Activated CD8-positive, alpha-beta memory T cell treated with anti-CD3 and anti-CD28 coated beads, Interleukin-2, amount 10 ng/mL, durations not matched to agents 7 days and 5 days (primary cell): ENCODE measurements at places on chromosomes 6 and 20. TPM values are rescaled to one million over a fixed set of nuclear protein-coding genes. Genes with fewer than 3 reads are reported as not detected.
A peak's percentile ranks its signal among the peaks of the same experiment; 100 is the strongest.

GRCh38 chr6:84061613-84062398 lies 28.2 kb downstream of the MRAP2 start:
- H3K4me1 ChIP-seq: no peaks in the 10 kb centered on the region
- no peak for DNase-seq

The HDGFL1 gene
- total RNA-seq: not detected

DNA sequence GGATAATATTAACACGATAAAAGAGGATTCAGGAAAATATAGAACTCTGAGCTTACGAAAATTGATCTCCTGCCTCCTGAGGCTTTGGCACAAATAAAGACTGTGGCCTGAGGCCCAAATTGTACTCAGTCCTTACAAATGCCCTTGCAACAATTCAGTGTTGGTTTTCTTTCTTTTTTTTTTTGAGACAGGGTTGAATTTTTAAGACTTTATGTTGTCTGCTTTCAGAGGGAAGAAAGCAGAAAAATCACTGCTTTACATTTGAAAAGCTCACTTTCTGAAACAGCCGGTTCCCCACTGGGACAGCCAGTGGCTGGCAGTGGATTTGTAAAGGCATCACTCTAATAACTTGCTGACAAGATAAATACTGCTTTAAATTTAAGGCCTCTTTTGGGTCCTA lies 290.5 kb downstream of the SLC35F1 start:
- no peak for DNase-seq
- H3K27me3 ChIP-seq: no peaks in the 10 kb centered on the region
- H3K4me1 ChIP-seq: no peaks in the 10 kb centered on the region
- H3K27ac ChIP-seq: no peak overlapping the region
- H3K4me3 ChIP-seq: no peak overlapping the region

DNA sequence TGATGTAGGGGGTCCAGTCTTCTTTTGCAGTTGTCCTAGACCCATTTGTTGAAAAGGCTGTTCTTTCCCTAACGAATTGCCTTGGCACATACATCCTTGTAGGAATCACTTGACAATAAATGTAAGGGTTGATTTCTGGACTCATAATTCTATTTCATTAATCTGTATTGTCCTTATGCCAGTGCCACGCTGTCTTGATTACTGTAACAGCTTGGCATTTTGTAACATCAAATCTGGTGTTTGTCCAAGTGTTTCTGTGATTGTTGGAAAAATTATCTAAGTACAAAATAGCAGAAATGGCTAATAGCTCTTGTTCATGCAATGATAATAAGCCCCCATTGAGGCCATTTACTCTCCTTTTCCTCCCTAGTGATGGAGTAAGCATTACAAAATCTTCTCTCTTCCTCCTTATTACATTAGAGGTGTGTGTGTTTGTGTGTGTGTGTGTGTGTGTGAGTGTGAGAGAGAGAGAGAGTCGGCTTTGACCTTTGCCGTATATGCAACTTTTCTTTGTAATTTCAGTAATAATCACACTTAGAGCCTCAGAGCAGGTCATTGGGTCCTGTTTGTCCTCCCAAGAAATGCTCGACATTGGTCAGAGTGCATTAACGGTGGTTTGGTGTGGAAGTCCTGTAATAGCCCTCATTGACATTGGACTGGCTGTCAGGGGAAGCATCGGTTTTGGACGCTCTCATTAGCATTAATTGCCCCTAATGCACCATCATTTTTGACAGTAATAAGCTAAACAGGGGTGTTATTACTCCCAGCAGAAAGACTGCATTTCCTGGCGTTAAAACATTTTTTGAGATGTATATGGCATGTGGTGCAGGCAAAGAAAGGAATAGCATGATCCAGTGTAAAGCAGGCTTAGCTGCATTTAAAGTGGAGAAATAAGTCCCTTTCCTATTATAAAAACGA lies 40.7 kb upstream of the MROH8 start:
- DNase-seq: no peak
- no peak overlapping the region for H3K4me3 ChIP-seq
- no peak overlapping the region for H3K27ac ChIP-seq

- no peaks in the 10 kb centered on the region for H3K36me3 ChIP-seq
- H3K27ac ChIP-seq: no peak overlapping the region
- no peaks in the 10 kb centered on the region for H3K4me1 ChIP-seq
Measured at GRCh38 chr6:5115168-5115567, 30.0 kb downstream of the PPP1R3G start.

- peaks cover 11% of the 10 kb centered on the region for H3K27me3 ChIP-seq
- no peak overlapping the region for H3K4me3 ChIP-seq
- no peak overlapping the region for H3K27ac ChIP-seq
- peaks cover under 1% of the 10 kb centered on the region for H3K4me1 ChIP-seq
Measured at GRCh38 chr6:159844737-159845645, 44.9 kb downstream of the PNLDC1 start.

DNA sequence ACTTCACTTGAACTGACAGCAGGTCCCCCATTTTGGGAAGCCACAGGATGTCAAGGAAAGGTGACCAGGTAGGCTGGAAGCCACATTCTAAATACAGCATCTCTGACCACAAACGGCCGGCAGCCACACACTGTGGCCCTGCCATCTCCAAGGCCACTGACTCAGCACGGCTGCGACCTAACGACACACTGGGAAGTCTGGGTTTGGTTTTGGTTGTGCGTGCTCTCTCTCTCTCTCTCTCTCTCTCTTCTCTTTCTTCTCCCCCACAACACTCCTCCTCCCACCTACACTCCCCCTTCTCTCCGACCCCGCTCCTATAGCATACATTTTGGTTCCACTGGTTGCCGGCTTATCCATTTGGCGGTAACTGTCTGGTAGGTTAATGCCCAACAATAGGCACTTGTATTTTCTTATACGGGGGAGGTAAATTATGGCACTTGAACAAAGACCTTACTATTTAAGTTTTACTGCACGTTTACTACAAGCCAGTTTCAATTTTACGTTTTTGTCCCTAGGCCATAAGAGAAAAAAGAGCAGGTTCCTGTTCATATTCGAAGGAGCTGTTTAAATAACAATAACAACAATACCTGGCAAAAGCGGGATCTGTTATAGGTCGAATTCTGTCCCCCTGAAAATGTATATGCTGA lies 103.6 kb downstream of the GMDS start:
- no peaks in the 10 kb centered on the region for H3K27me3 ChIP-seq
- H3K4me1 ChIP-seq: peaks cover 2% of the 10 kb centered on the region
- H3K36me3 ChIP-seq: peaks cover 3% of the 10 kb centered on the region
- H3K4me3 ChIP-seq: no peak overlapping the region

The PAK5 gene
- not detected for total RNA-seq

The FAXC gene
- 0.30 TPM for total RNA-seq

The GABRR1 gene
- not detected for total RNA-seq

DNA sequence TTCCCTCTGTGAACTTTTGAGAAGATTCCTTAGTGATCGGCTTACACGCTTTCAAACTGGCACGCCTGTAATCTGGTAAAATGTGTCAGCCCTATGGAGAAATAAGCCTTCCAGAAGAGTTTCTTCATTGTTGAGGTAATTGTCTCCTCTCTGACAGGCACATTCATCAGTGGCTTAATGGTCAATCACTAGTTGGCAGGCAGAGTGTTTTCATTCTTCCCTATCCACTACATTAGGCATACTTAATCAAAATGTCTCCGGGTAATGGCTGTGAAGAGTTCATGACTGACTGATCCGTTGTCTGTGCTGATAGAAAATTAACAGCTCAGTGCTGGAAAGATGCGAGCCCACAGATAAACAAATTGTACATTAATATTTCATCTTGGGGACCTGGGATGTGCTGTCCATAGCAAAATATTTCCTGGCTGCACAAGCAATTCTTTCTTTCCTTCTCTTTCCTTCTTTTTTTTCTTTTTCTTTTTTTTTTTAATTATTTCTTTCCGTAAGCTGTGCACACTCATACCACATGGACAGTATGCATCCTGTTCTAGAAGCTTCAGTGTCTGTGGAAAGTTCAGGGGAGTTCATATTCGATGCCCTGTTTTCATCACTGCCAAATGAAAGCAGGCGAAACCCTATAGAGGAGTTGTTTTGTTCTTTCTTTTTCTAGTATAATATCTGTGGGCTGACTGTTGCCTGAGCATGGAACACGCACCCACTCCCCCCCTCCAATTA lies 31.4 kb downstream of the TSHZ2 start:
- H3K27me3 ChIP-seq: no peaks in the 10 kb centered on the region
- H3K36me3 ChIP-seq: no peaks in the 10 kb centered on the region
- H3K4me1 ChIP-seq: peaks cover 5% of the 10 kb centered on the region
- no peak overlapping the region for H3K27ac ChIP-seq

GRCh38 chr6:132412656-132413498 lies 11.6 kb upstream of the MOXD1 start:
- no peaks in the 10 kb centered on the region for H3K4me1 ChIP-seq
- H3K27ac ChIP-seq: no peak overlapping the region
- H3K36me3 ChIP-seq: no peaks in the 10 kb centered on the region
- DNase-seq: no peak
- H3K4me3 ChIP-seq: no peak overlapping the region
- peaks cover 28% of the 10 kb centered on the region for H3K27me3 ChIP-seq

The SEMG1 gene
- total RNA-seq: not detected

DNA sequence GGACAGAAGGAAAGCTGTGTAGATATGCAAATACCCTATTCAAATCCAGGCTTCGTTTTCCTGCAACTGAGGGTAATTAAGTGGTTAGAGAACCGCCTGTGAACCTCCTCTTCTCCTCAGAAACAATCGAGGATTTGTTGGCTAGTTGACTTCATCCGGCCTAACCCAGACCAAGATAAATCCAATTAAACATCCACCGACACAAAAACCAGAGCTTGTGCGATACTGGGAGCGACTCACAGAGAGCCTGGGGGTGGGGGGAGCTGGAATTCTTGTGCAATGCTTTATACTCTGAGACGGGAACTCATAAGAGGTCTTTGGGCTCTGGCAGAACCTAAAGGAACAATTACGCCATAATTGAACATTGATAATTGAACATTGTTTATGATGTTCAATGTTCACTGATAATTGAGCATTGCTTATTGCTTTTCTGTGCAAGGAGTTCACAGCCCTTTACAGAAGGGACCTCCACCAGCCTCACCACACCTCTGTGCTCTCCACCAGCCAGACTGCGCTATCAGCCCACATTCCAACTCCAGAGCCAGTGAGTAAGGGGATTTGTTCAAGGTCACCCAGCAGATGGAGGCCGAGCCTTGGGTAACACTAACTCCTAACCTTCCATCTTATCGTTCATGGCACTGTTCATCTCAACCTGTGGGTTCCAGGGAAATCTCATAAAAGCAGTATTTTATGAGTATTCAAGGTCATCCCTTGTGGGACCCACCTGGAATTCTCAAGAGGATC lies 429.6 kb upstream of the JARID2 start:
- peaks cover 3% of the 10 kb centered on the region for H3K36me3 ChIP-seq
- H3K27ac ChIP-seq: no peak overlapping the region
- H3K27me3 ChIP-seq: peaks cover 3% of the 10 kb centered on the region
- no peak overlapping the region for H3K4me3 ChIP-seq
- no peak for DNase-seq
- peaks cover 4% of the 10 kb centered on the region for H3K4me1 ChIP-seq

The SMAP1 gene
- 33.7 TPM for total RNA-seq

The SAPCD1 gene
- total RNA-seq: 19.2 TPM

DNA sequence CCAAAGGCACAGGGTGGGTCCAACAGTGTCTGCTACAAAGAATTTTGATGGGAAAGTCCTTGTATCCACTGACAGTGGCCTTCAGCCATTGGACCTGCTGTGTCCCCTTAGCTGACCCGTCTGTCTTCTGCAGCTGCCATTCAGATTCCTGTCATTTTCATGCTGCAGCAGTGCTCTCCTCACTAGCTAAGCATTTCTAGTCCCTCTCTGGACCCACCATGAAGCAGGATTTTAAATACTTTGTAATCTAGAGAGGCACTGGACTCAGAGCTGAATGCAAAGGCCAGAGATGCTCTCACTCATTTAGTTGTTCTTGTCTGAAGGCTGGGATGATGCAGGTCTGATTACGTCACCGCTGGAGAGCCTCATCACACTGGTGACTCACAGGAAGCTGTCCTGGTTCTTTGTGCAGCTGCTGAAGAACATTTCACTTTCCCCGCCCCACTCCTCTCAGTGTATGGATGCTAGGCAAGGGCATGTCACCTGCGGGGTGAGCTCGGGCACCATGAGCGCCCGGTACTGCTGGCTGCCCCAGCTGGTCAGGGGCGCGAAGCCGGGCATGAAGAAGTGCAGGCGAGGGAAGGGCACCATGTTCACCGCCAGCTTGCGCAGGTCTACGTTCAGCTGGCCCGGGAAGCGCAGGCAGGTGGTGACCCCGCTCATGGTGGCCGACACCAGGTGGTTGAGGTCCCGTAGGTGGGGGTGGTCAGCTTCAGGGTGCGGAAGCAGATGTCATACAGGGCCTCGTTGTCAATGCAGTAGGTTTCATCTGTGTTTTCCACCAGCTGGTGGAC lies 19.4 kb upstream of the TUBB2A start:
- DNase-seq: peak; percentile 73
- no peak overlapping the region for H3K27ac ChIP-seq
- no peaks in the 10 kb centered on the region for H3K36me3 ChIP-seq
- H3K4me1 ChIP-seq: peaks cover 8% of the 10 kb centered on the region
- H3K4me3 ChIP-seq: no peak overlapping the region

The PHACTR3 gene
- not detected for total RNA-seq

DNA sequence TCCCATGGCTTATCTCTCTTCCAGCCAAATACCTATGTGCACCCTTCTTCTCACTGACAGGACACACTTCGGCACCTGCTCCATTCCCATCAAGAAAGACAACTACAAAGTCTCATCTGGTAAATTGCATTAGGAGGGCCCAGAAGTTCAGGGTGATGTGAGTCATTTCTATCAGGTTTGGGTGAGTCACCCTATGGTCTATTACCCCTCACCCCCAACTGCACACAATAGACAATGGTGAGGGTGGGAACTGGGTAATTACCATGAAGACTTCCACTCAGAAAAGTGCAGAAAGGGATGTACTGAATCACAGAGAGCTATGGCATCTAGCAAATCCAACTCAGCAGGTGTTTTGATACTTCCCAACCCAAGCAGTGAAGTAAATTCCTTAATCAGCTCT lies 54.8 kb downstream of the OPN5 start:
- H3K36me3 ChIP-seq: no peaks in the 10 kb centered on the region
- peaks cover 6% of the 10 kb centered on the region for H3K4me1 ChIP-seq
- peaks cover 5% of the 10 kb centered on the region for H3K27me3 ChIP-seq

The AVP gene
- not detected for total RNA-seq
